ENCODE measurements at places on chromosomes 11 and 22.

DNA sequence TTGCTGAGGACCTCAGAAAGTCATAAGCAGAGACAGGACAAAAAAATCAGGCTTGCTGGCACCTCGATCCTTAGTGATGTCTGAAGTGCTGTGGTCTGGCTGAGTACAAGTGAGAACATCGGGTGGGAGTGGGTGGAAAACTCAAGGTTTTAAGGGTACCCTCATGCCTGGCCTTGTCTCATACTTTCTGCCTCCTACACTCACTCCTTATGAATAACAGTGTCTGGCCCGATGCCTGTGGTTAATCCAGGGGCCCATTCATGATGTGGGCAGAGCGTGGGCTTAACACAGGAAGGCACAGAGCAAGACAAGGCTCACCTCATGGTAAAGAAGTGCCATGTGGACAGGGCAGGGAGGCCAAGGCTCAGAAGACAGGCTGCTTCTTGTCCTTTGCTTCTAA is 11.0 kb upstream of the UCP3 start:
- no peak for DNase-seq

DNA sequence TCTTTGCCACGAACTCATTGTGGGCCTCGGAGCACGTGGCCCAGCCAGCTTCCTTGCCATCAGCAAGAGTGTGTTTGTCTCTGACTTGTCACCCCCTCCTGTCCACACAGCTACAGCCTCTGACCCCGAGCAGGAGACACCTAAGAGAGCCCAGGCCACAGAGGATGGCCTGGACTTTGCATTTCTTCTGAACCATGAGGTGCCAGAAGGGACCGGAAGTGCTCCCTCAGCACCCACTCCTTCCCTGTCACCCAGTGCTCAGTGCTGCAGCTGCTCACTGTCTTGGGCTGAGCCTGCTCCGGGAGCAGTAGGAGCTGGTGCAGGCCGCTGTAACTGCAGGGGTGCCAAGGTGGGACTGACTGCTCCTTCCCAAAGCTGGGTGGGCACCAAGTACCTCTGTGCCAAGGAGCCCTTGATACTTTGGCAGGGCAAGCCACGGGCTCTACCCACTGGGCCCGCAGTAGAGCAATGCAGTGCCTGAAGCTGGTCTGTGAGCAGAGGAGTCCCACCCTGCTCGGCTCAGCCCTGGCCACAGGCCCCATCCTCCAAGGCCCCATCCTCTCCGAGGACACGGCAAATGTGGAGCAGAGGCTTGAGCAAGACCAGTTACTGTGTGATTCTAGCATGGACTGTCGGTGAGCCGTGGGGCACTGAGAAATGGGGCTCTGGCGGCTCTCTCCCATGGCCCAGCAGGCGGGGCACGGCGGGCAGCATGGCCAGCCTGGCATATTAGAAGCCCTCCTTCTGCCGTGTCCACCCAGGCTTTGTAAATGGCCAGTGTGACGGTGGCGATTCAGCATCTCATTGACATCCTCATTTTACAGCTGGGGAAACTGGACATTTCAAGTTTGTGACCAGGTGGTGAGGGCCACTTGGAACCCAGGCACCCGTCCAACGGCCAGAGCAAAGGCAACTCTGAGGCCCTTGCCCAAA is 6.3 kb downstream of the GRK2 start:
- no peak for DNase-seq

DNA sequence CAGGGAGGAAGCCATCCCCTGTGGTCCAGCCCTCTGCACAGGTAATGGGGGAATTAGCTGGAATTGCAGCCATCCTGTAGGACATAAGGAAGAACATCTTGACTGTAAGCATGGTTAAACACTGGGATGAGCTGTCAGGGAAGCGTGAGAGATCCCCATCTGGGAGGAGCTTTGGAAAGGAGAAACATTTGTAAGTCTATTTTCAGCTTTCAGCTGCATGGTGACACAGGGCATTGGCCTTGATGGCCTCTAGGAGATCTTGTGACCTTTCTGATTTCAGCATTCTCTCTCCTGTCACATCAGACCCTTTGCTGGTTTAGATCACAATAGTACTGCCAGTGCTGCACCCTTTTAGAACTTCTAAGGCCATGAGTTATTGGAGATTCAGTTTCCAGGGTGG is 47.1 kb downstream of the BCR start:
- no peak for DNase-seq

GRCh38 chr11:47004595-47005033 is 68.1 kb downstream of the CSTPP1 start:
- no peak for DNase-seq

DNA sequence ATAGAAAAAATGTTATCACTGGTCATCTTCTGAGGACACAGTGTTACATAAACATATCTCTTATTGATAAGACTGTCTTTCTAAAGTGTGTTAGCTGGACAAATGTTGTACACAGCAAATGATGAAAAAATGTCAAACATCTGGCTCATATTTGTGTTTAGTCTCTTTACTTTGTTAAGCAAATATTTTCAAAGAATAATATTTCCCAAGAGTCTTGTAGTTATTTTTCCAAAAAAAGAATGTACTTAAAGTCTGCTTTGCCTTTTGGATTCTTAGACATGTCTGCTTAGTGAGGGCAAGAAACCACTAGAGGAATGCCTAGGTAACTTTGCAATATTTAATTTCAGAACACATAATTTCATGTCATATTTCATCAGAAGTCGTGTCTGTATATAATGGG is 23.9 kb upstream of the CCDC179 start:
- no peak for DNase-seq
